ENCODE measurements at places on chromosomes 5 and 9.

GRCh38 chr5:76125888-76126287 is 42.7 kb downstream of the SV2C start:
- no peak for DNase-seq

GRCh38 chr5:65530904-65531303 is 32.1 kb downstream of the CENPK start:
- no peak for DNase-seq

GRCh38 chr9:126667190-126668055 is 53.7 kb downstream of the LMX1B start:
- no peak for DNase-seq

DNA sequence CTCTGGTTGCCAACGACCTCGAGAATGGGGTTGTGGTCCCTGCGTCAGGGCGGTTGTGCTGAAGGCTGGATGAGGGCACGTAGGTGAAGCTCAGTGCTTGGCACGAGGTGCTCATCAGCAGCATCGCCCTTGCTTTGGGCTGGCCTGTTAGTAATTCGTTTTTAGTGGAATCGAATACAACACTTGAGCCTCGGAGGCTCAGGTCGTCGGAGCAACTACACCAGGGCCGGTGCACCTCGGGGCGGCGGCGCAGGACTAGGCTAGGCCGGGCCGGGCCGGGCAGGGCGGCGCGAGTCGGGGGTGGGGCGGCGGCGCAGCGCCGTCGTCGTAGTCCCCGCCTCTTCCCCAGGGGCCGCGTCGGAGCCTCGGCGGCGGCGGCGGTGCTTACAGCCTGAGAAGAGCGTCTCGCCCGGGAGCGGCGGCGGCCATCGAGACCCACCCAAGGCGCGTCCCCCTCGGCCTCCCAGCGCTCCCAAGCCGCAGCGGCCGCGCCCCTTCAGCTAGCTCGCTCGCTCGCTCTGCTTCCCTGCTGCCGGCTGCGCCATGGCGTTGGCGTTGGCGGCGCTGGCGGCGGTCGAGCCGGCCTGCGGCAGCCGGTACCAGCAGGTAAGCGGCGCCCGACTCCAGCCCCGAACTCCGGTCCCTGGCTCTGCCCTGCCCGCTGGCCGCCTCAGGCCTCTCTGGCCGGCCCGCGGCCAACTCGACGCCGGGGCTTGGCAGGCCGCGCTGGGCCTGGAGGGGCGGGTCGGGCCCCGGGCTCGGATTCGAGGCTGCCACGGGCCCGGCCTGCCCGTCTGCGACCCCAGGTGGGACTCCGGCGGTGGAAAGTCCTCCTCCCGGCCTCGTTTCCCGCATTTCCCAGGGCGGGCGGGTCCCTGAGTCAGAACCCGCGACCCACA is at the start of gene NDFIP1:
Gene NDFIP1 (plus strand): TSS at position 348 of the 899 bp plus-strand sequence. CDS start 196 bp downstream, at position 544.
- peak; percentile 82 for DNase-seq

- DNase-seq = peak; percentile 82
These were observed 1.0 kb upstream of the DAB2IP start for GRCh38 chr9:121650217-121651007.

DNA sequence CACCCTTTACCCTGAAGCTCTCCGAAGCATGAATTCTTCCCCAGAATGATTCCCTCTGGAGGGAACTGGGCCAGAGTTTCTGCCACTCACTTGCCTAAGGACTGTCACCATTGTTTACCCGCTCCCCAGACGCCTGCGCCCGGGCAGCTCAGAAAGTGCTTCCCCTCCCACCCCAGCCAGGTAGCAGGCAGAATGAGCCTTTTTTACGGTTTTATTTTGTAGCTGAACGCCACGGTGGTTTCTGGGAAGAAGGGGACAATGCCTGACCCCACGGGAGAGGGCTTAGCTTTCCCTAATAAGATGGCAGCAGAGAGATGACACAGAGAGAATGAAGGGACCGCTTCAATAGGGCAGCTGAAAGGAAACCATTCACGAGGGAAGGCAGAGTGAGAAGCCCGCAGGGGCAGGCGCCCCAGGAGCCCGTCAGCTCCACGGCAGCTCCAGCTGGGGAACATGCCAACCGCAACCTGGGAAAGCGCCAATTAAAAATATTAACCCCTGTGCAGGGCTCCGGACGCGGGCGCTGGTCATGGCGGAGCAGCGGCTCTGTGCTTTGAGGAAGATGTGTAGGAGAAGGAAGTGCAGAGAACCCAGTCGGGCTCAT is 20.4 kb upstream of the NTNG2 start:
- DNase-seq = no peak

DNA sequence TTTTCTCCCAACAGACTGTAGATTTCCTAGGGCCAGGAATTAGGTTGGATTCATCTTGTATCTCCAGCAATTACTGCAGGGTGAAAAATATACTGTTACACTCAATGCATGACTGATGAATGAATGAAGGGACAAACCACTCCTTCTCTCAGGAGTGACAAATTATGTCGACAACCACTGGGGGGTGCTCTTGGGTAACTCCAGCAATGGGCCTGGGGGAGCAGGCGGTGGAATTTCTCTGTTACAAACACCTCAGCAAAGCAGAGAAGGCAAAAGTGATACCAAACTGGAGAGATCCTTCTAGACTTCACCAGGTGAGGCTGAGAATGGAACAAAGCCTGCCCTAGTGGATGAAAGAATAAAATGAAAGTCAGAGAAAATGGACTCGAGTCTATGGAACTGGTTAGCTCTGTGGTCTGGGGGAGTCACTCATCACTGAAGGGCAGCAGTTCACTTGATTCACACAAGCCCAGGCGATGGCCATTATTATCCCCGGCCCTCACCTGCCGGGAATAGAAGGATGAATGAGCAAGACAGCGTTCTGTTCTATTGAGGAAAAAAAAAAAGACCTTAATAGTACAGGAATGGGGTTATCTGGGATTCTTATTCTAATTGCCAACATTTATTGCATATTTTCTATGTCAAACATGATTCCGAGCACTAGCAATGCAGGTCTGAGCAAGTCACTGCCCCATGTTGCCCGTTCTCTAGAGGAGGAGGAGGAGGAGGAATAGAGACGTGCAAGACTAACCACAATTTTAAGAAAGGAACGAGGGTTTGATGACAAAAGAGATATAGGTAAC is 341.1 kb downstream of the ASTN2 start:
- peak; percentile 59 for DNase-seq

- no peak for DNase-seq
These were observed 950 bp upstream of the MSH3 start for GRCh38 chr5:80653502-80653901.

DNA sequence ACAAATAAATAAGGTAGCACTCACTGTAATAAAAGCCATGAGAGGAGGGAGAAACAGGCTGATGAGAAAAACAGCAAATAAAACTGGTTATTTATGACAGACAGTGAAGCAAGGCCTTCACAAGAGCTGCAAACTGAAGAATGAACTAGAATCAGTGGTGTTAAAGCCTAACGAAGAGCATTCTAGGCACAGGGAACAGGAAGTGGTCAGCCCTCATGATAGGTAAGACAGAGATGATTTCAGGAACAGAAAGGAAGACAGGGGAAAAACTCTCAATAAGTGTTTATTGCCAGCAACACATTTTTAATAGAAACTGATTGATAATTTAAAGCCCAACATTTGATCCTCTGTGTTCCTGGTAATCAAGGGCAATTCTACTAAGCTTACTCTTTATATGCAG is 124.5 kb downstream of the EDIL3 start:
- DNase-seq = no peak

GRCh38 chr9:127755061-127756060 is 20.3 kb upstream of the TOR2A start:
- no peak for DNase-seq

DNA sequence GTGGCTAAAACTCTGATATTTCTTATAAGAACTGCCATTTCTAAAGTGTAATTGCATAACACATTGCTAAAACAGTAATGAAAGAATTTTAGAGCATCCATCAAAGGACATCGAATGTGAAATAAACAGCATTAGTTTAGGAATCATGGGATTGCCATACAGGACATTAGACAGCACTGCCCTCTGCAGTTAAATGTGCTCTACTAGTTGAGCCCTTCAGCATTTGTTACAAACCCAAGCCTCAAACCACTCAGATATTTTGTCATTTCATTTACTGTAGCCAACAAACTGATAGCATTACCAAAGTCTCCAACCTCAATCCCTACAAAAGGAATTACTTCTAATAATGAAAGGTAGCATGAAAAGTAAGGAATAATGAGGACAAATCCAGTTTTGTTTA is 116.8 kb upstream of the COX7C start:
- DNase-seq = no peak

DNA sequence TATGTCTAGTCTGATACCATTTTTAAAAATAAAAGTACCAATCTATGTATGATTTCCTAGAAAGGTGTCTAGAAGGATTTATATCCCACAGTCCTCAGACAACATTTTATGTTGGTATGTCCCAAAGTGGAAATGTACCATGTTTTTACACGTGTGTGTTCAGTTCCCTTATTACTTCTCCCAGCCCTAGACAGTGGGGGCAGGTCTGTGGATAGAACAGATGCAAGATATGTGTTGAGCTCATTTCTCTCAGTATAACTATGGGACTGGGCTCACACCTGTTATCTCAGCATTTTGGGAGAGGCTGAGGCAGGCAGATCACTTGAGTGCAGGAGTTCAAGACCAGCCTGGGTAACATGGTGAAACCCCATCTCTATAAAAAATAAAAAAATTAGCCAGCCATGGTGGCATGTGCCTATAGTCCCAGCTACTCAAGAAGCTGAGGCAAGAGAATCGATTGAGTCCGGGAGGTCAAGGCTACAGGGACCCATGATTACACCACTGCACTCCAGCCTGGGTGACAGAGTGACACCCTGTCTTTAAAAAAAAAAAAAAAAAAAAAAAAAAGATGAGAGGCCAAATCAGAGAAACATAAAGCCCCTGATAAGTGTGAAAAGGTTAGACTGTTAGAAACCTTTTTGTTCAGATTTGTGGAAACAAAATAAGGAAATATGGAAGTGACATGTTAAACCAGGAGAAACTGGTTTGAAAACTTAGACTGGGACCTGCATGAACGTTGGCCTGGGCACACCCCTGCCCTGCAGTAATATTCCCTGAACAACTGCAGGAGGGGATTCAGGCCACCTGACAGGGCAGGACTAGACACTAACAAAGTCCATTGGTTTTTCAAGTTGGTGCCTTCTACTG is 7.4 kb upstream of the SLC2A8 start:
- DNase-seq = no peak

- no peak for DNase-seq
These were observed 28.6 kb downstream of the TRIM7 start for GRCh38 chr5:181176254-181176952.

DNA sequence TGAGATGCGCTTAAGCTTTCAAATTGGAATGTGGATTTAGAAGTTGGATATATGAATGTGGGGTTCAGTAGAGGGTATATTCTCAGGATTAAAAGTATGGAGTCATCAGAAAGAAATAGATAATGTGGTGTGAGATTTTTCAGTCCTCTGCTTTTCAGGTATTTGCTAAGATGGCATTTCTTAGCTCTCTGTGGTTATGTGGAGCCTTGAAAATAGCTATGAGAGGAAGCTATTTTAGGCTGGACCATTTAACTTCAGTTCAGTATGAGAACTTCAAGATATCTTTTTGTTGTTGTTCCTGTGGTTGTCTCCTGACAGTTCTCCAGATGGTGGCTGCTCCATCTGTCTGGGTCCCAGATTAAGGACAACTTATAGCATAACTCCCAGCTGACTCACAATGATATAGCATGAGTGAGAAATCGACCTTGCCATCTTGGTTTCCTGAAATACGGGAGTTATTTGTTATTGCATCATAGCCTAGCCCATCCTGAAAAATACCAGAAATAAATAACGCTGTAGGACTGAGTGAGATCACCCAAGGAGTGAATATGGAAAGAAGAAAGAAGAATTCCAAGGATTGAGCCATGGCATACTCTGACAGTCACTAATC is 461.5 kb downstream of the ANXA1 start:
- no peak for DNase-seq

DNA sequence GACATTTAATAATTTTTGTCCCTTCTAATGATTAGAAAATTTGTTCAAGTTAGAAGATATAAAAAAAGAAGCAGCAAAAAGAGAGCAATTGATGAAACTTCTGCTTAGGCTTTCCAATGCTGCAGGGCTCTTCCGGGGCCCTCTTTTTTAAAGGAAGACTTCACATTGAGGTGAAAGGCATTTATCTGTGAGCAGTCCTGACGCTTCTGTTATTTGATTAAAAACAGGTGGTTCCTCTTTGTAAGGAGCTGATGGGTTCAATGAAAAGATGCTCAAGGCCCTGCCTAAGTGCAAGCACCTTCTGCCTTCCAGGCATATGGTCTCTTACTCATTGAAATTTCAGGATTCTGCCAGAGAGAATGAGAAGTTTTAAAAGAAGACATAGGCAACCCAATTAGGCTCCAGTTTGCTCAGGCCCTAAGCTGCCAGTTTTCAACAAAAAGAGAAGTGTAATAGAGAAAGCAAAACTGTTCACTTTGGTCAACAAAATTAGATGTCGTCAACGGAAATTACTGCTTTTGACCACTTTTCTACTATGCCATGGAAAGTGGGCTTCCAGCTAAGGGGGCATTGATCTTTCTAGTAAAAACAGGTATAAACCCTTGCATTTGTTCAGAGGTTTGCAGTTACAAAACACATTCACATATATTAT is 100.2 kb downstream of the INSYN2B start:
- DNase-seq = no peak

DNA sequence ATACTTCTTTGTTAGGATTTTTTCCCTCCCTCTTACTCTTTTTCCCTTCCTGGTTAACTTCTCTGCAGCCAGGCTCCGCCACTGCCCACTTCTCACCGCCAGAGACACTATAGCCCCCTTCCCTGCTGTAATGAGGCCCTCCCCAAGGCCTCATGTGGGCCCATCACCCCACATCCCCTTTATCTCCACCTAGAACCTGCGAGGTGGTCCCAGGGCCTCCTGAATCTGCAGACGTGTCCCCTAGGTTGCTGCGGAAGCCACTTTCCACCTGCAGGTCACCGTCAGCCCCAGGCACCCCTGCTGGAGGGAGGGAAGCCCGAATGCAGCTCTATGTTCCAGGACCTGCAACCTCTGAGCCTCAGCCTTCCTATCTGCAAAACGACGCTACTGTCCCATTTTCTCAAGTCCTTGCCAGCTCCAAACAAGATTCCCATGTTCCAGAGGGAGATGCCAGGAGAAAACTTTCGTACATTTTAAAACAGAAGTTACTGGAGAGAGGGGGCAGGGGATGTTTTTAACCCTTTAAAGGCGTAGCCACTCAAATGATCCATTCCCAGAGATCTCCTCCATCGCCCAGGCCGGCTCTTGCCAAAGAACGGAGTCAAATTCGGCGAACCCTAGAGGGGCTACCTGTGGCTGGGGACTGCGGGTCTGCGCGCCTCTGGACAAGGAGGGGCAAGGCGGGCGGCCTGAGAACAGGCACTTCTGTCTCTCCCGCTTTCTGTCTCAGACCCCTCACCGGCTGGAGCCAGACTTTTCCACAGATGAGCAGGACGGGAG is 929 bp downstream of the SH3PXD2B start:
- no peak for DNase-seq

- peak; percentile 11 for DNase-seq
These were observed 61.3 kb downstream of the ENC1 start for GRCh38 chr5:74579215-74579614.

- no peak for DNase-seq
These were observed 621.2 kb upstream of the CDH6 start for GRCh38 chr5:30572279-30572678.

All from hematopoietic multipotent progenitor cell (in vitro differentiated cells).